ENCODE measurements at places on chromosomes 3 and 15. TPM values are rescaled to one million over a fixed set of nuclear protein-coding genes. Genes with fewer than 3 reads are reported as not detected.

The ITIH3 gene
- total RNA-seq, result 2.5 TPM

The GOLGA6D gene
- not detected for total RNA-seq

The PLSCR4 gene
- total RNA-seq, result 119 TPM

The GPR160 gene
- 0.26 TPM for total RNA-seq
